ENCODE measurements at places on chromosomes 2 and 18. TPM values are rescaled to one million over a fixed set of nuclear protein-coding genes. Genes with fewer than 3 reads are reported as not detected.

- no peaks in the 10 kb centered on the region for H3K4me1 ChIP-seq
- H3K4me3 ChIP-seq = no peak overlapping the region
- H3K27me3 ChIP-seq = peaks cover 7% of the 10 kb centered on the region
- no peak overlapping the region for H3K27ac ChIP-seq
These were observed 112.8 kb downstream of the KCTD1 start for GRCh38 chr18:26435415-26436095.

- DNase-seq = no peak
- peaks cover 12% of the 10 kb centered on the region for H3K4me1 ChIP-seq
- no peak overlapping the region for H3K27ac ChIP-seq
- H3K27me3 ChIP-seq = peaks cover 6% of the 10 kb centered on the region
These were observed 71.0 kb upstream of the SP3 start for GRCh38 chr2:174035981-174036742.

- no peak overlapping the region for H3K27ac ChIP-seq
- DNase-seq = no peak
- H3K4me3 ChIP-seq = no peak overlapping the region
- H3K36me3 ChIP-seq = peaks cover 39% of the 10 kb centered on the region
These were observed 29.7 kb downstream of the CARF start for GRCh38 chr2:202941771-202942170.

GRCh38 chr2:24539258-24539657 lies 48.2 kb downstream of the NCOA1 start:
- peaks cover 41% of the 10 kb centered on the region for H3K36me3 ChIP-seq
- no peaks in the 10 kb centered on the region for H3K27me3 ChIP-seq
- DNase-seq = no peak
- peaks cover 12% of the 10 kb centered on the region for H3K4me1 ChIP-seq

- no peak overlapping the region for H3K4me3 ChIP-seq
- no peak for DNase-seq
- H3K4me1 ChIP-seq = no peaks in the 10 kb centered on the region
These were observed 50.7 kb downstream of the GALNT14 start for GRCh38 chr2:31087491-31087890.

GRCh38 chr2:112032689-112033465 lies 22.2 kb upstream of the TMEM87B start:
- no peaks in the 10 kb centered on the region for H3K36me3 ChIP-seq
- H3K27ac ChIP-seq = no peak overlapping the region
- H3K27me3 ChIP-seq = peaks cover 11% of the 10 kb centered on the region
- no peak for DNase-seq
- H3K4me3 ChIP-seq = no peak overlapping the region

GRCh38 chr2:119439574-119440500 lies 8.2 kb downstream of the TMEM37 start:
- no peaks in the 10 kb centered on the region for H3K27me3 ChIP-seq
- H3K27ac ChIP-seq = no peak overlapping the region
- H3K4me3 ChIP-seq = no peak overlapping the region
- H3K36me3 ChIP-seq = no peaks in the 10 kb centered on the region
- no peaks in the 10 kb centered on the region for H3K4me1 ChIP-seq
- DNase-seq = no peak

DNA sequence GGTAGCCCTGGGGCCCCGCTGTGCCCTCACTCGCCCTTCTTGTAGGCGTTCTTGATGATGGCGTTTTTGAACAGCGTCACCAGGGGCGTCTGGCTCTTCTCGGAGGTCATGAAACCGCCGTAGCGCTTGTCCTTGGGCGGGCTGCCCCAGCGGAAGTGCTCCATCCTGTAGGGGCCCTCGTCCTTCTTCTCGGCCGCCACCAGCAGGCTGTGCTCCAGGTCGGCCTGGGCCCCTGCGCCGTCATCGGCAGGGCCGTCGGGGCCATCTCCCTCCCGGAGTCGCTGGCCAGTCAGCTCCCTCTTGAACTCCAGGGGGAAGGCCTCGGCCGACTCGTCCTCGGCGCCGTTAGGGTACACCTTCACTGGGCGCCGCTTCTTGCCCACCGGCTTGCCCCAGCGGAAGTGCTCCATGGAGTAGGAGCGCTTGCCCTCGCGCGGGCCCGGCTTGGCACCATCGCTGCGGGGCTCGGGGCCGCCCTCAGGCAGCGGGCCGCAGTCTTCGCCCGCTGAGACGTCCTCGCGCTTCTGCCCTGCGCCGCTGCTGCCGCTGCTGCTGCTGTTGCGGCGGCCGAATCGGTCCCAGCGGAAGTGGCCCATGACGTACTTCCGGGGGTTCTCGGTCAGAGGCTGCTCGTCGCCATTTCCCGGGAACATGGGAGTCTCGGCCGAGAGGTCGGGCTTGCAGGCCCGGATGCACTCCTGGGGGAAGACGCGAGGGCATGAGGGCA lies 7.2 kb downstream of the POMC start:
- H3K4me3 ChIP-seq = peak overlapping the region; percentile 63
- H3K4me1 ChIP-seq = peaks cover 15% of the 10 kb centered on the region
- peak overlapping the region; percentile 80 for H3K27ac ChIP-seq
- H3K36me3 ChIP-seq = no peaks in the 10 kb centered on the region
- peaks cover 14% of the 10 kb centered on the region for H3K27me3 ChIP-seq

DNA sequence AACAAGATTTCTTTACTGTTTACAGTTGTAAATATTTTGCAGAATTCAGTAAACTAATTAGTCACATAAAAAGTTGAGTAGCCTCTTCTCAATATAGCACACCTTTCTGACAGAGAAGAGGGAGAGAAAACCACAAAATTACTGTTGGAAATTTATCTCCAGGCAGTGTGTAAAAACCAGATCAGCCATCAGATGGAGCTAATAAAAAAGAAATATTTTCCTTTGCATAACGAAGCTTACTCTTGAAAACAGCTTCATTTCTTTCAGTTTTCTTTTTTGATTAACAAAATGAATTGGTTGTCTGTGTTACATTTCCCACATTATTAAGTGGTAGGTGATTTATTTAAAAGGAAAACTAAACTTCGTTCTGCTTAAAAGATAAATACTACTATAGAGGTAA lies 259.3 kb upstream of the KCNJ3 start:
- no peaks in the 10 kb centered on the region for H3K4me1 ChIP-seq
- no peak overlapping the region for H3K4me3 ChIP-seq
- no peak overlapping the region for H3K27ac ChIP-seq
- H3K36me3 ChIP-seq = no peaks in the 10 kb centered on the region
- no peaks in the 10 kb centered on the region for H3K27me3 ChIP-seq

DNA sequence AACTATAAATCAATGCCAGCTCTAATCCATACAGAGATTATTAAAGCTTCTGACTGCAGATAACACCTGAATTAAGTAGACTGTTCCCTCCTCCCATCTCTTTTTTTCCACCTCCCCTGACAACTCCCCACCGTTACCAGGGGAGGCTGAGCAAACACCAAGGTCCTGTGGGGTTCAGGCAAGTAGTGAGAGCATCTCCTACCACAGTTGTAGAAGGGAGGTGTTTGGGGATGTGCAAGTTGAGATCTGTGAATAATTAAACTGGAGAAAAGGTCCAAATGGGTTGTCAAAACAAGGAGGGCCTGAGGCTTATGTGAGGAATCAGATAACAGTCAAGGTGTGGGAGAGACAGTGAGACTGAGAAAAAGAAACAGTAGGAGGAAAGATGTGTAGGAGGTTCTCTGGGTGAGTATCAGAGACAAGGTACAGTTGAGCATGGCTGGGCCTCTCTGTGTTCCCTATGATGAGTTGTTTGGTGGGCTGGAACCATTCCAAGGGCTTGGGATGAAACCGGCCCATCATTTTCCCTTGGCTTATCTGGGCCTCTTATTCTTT lies 194.6 kb downstream of the CYRIA start:
- no peaks in the 10 kb centered on the region for H3K36me3 ChIP-seq
- H3K4me3 ChIP-seq = no peak overlapping the region
- DNase-seq = no peak
- H3K27me3 ChIP-seq = no peaks in the 10 kb centered on the region

GRCh38 chr2:72929010-72929409 lies 11.7 kb downstream of the EMX1 start:
- H3K4me1 ChIP-seq = peaks cover 13% of the 10 kb centered on the region
- no peak for DNase-seq
- peaks cover 20% of the 10 kb centered on the region for H3K27me3 ChIP-seq
- H3K36me3 ChIP-seq = no peaks in the 10 kb centered on the region
- H3K27ac ChIP-seq = no peak overlapping the region
- H3K4me3 ChIP-seq = no peak overlapping the region

GRCh38 chr2:20282916-20283592 lies 58.1 kb upstream of the SDC1 start:
- no peak overlapping the region for H3K4me3 ChIP-seq
- peaks cover 24% of the 10 kb centered on the region for H3K36me3 ChIP-seq
- no peak for DNase-seq

- peaks cover 18% of the 10 kb centered on the region for H3K27me3 ChIP-seq
- H3K4me3 ChIP-seq = no peak overlapping the region
- H3K36me3 ChIP-seq = no peaks in the 10 kb centered on the region
- H3K4me1 ChIP-seq = no peaks in the 10 kb centered on the region
- no peak overlapping the region for H3K27ac ChIP-seq
These were observed 53.9 kb downstream of the MYO7B start for GRCh38 chr2:127589358-127589757.

DNA sequence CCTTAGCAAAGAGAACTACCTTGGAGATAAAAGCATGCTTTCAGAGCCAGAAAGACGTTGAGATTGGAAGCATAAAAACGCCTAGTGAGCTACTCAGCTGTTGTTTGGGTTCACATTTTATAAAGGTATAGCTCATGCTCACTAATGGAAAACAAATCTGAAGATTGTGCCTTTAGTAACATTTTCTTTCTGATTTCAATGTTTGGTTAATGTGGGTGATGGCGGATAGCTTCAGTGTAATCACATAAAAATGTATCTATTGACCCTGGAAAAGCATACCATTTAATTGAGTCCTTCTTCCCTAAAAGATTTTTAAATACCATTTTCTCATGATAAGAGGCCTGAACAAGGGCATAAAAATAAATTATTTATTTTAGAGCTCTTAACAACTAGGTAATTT lies 73.4 kb downstream of the DTNA start:
- DNase-seq = no peak
- H3K27me3 ChIP-seq = peaks cover 8% of the 10 kb centered on the region
- H3K36me3 ChIP-seq = no peaks in the 10 kb centered on the region
- peaks cover 3% of the 10 kb centered on the region for H3K4me1 ChIP-seq
- H3K27ac ChIP-seq = no peak overlapping the region

GRCh38 chr2:28754321-28754720 lies 2.7 kb downstream of the PPP1CB start:
- no peaks in the 10 kb centered on the region for H3K27me3 ChIP-seq
- no peak overlapping the region for H3K27ac ChIP-seq
- DNase-seq = no peak

DNA sequence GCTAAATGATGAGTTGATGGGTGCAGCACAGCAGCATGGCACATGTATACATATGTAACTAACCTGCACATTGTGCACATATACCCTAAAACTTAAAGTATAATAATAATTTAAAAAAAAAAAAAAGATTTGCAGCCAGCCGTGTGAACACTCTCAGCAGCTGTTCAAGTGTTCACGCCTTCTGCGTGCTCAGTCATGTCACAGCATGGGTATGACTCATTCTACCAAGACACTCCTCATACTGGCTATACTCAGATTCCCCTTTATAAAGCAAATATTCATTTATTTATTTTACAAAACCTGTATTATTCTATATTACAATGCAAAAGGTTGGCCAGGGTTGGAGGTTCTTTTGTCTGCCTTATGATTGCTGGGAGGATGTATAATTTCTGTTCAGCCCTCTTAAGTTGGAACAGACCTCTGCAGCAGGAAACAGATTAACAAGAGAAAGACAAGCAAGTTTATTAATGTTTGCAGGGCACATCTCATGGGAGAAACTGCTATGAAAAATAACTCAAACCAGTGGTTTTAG lies 1230.6 kb upstream of the CHAC2 start:
- DNase-seq = no peak
- no peak overlapping the region for H3K4me3 ChIP-seq
- H3K36me3 ChIP-seq = no peaks in the 10 kb centered on the region
- H3K4me1 ChIP-seq = no peaks in the 10 kb centered on the region

DNA sequence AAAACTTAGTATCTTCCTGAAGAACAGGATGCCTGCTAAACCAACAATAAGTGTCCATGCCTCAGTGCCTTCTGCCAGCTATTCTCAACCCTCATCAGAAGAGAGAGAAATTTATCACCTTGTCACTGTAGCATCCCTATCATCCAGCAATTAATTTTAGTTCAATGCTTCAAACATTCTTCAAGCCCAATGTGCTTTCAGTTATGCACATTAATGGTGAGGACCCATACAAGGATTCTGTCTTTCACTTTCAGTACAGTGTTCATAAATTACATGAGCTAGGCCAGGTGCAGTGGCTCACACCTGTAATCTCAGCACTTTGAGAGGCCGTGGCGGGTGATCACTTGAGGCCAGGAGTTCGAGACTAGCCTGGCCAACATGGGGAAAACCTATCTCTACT lies 47.0 kb upstream of the MSH6 start:
- no peak for DNase-seq
- no peaks in the 10 kb centered on the region for H3K4me1 ChIP-seq
- H3K27me3 ChIP-seq = peaks cover 9% of the 10 kb centered on the region
- no peak overlapping the region for H3K4me3 ChIP-seq
- H3K36me3 ChIP-seq = no peaks in the 10 kb centered on the region

DNA sequence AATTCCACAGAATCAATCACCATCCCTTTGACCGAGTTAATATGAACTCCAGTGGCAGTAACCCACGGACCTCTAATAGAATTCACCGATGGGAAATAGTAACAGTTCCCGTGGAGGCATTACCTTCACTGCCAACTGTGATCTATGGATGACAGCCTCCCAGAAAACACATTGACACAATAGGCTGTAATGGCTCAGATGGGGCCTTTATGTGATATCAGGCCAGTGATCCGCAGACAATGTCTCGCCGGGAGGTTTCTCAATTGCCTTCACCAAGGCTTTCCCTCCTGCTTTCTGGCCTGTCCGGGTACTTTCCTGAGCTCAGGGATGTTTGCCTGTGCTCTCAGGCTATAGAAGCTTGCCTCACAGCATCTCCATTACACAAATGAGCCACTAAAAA lies 34.4 kb upstream of the KLF7 start:
- no peaks in the 10 kb centered on the region for H3K36me3 ChIP-seq
- no peak for DNase-seq
- H3K27me3 ChIP-seq = peaks cover 14% of the 10 kb centered on the region
- no peak overlapping the region for H3K27ac ChIP-seq

DNA sequence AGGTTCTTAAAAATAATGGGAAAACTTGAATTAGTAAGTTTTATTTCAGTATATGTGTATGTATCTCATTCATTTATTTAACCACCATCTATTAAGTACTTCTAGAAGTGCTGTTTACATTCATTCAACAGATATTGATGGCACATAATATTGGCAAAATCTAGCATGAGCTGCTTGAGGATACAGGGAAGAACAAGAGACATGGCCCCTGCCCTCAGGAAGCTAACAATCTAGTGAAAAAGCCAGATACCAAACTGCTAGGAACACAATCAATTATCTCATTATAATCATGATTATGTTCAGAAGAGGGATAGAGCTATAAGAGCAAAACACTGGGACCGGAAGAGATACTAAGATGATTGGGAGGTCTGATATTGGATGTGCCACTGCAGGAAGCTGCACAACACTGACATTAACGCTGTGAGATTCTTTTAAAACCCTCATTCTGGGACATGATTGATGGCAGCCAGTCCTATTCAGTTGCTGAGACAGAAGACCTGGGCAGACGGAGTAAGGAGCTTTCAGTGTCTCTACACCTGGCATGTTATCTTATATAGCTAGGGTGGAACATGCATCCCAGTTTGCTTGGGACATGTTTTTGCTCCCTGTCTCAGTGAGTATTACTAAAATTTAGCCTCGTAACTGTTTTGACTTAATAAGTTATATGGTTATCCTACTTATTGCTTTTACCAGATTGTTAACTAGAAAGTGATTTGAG lies 314.1 kb downstream of the STK39 start:
- no peaks in the 10 kb centered on the region for H3K4me1 ChIP-seq
- H3K36me3 ChIP-seq = no peaks in the 10 kb centered on the region

- H3K27me3 ChIP-seq = no peaks in the 10 kb centered on the region
- no peak overlapping the region for H3K27ac ChIP-seq
- H3K36me3 ChIP-seq = peaks cover 41% of the 10 kb centered on the region
- peaks cover 8% of the 10 kb centered on the region for H3K4me1 ChIP-seq
These were observed 7.5 kb downstream of the GALNT1 start for GRCh38 chr18:35588995-35589394.

The CHRND gene
- not detected for total RNA-seq

The SPC25 gene
- 40.1 TPM for total RNA-seq

The DSC2 gene
- not detected for total RNA-seq
